ENCODE measurements at places on chromosomes 3 and 15.

DNA sequence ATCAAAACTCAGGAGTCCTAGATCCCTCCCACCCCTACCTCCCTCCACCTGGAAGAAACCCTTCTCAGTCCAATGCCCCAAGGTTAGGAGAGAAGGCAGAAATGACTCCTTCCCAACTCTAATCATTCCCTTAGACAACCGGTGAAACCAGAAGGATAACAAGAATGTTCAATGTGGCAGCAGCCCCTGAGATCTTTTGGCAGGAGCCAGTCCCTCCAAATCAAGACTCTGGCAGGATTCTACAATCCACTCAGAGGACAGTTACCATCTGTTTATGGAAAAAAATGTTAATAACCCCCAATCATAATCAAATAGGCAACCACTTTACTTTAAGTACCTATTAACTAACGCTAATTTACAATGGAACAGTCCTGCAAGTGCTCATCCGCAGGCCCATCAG, 136.5 kb downstream of the NTRK3 start:
- DNase-seq = no peak

- no peak for DNase-seq
These were observed 241.2 kb upstream of the LRRC3B start for GRCh38 chr3:26381411-26381810.

GRCh38 chr3:142104763-142105162, 44.6 kb downstream of the TFDP2 start:
- no peak for DNase-seq

GRCh38 chr15:74573987-74574386, 33.0 kb downstream of the ARID3B start:
- no peak for DNase-seq

GRCh38 chr3:18937574-18937973, 210.7 kb upstream of the KCNH8 start:
- DNase-seq = no peak

- DNase-seq = no peak
These were observed 245.2 kb upstream of the ARPP21 start for GRCh38 chr3:35393901-35394799.

- DNase-seq = no peak
These were observed 85.0 kb upstream of the UBP1 start for GRCh38 chr3:33525232-33525631.

Data from anterior cingulate cortex (tissue), 58 donors.